ENCODE measurements at places on chromosomes 16 and 17.

DNA sequence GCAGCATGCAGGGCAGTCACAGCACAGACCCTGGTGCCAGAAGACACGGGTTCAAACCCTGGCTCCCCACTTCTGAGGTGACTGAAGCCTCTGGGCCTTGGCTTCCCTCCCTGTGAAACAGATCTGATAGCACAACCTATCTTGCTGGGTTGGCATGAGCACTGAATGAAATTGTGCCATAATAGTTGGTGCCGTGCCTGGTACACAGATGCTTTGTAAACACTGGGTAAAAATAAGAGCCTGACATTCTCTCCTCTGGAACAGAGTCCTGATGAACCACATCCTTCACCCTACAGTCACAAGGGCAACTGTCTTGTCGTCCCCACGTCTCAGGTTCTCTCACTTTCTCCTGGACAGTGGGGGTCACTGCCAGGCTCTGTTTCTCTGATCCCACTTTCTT, 35.7 kb downstream of the NOS2 start:
- DNase-seq: no peak

DNA sequence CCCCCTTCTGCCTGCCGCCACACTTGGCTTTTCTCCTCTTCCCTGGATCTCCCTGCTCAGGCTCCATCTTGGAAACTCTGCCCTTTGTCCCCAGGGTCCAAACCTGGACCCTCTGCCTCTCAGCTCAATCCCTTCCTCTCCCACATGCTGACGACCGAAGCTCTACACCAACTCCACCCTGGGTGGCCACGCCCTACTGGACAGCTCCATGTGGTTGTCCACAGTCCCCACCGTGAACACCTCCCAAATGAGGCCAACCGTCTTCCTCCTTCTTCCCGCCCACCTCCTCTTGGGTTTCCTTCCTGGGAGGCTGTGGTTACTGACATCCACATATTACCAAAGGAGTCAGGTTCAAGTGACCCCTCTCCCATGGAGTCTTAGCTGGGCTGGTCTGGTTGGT, 22.6 kb upstream of the MLKL start:
- no peak for DNase-seq

DNA sequence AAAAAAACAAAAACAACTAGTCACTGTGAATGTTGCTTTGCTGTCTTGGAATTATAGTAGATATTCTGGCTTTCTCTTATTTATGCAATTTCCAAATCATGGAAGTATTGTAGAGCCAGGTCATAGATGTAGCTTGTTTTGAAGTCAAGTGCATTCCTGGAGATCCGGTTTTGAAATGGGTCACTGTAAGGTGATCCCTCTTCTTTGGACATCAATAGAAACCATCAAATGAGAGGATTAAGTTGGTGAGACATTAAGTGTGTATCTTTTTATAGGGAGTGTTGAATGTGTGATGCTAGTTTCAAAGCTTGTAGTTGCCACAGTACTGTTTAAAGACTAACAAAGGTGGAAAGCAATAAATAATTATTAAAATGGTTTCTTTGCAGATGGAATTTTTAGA, 4.5 kb downstream of the PRKAR1A start:
- DNase-seq: no peak

GRCh38 chr16:30395992-30396585, 869 bp downstream of the ZNF48 start:
- no peak for DNase-seq

DNA sequence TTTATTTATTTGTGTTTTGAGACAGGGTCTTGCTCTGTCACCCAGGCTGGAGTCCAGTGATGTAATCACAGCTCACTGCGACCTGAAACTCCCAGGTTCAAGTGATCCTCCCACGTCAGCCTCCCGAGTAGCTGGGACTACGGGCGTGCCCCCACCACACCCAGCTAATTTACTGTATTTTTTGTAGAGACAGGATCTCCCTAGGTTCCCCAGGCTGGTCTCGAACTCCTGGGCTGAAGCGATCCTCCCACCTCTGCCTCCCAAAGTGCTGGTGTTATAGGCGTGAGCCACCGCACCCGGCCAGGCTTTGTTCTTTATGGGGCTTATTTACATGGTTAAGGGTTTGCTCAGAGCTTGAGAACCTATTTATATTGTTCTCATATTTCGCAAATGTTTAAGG, 5.8 kb upstream of the MEIOB start:
- peak; percentile 14 for DNase-seq

DNA sequence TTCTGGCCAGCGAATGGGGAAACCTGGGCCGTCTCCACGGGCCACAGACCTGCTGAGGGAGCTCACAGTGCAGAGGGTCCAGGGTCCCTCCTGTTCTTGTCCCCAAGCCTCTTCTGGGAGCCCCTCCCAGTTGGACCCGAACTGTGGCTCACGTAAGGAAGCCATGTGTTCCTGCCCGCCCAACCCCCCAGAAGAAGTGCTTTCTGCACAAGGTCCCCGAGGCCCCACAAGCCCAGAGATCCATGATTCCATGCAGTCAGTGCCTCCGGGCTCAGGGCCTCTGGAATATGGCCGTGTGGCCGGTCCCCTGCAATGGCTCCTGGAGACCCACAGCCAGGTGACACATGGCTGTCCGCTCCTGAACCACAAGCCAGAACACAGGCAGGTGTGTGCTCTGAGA, 272.4 kb downstream of the C16orf95 start:
- no peak for DNase-seq

DNA sequence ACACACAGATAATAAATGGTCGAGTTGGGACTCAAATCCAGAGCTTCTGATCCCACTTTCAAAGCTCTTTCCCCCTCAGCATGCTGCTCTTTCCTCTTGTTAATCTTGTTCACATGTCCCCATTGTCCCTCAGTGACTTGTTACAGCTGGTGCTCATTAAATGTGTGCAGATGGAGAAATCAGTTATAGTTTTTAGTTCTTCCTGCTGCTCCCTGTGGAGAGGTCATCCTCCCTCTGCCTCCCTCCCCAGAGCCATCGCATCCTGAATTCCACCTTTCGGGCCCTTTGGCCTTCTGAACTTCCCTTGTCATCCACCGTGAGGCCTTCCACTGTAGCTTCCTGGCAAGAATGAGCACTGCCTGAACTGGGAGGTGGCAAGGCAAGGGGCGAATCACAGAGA, 179.6 kb downstream of the WSCD1 start:
- DNase-seq: no peak

- DNase-seq: no peak
Observed at GRCh38 chr17:28346199-28346580, 10.6 kb downstream of the TNFAIP1 start.

- DNase-seq: no peak
Observed at GRCh38 chr17:4744999-4745969, 5.6 kb upstream of the CXCL16 start.

DNA sequence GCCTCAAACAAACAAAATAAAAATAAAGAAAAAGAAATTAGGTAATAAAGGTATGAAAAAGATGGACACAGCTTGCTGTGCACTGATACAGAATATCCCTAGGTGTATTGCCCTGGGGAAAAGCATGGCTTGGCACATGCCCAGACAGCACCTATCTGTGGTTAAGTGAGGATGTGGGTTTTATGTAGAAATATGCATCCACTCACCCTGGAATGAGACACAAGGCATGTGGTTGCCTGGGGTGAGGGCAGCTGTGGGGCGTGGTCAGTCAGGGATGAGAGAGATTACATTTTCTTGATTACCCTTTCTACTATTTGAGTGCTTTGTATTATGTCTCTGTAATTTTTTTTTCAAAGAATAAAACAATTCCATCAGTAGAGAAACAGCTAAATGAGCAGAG, 6.9 kb downstream of the PLLP start:
- DNase-seq: peak; percentile 97

DNA sequence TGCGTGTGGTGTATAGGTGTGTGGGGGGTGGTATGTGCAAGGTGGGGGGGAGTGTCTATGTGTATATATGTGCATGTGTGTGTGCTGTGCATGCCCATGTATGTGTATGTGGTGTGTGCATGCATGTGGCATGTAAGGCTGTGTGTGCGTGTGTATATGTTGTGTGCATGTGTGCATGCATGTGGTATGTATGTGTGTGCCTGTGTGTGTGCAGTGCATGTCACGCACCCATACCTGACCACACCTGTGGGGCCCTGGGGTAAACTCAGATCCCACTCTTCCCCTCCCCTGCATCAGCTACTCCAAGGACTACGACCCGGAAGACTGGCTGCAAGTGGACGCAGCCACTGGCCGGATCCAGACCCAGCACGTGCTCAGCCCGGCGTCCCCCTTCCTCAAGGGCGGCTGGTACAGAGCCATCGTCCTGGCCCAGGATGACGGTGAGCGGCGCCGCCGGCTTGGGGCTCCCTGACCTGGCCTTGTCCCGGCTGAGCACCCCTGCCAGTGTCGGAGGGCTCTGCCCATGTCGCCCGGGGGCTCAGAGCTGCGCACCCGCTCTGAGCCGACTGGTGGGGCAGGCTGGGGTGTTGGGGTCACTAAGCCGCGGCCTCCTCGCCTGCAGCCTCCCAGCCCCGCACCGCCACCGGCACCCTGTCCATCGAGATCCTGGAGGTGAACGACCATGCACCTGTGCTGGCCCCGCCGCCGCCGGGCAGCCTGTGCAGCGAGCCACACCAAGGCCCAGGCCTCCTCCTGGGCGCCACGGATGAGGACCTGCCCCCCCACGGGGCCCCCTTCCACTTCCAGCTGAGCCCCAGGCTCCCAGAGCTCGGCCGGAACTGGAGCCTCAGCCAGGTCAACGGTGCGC, 9.1 kb downstream of the SLC22A31 start:
- DNase-seq: no peak

GRCh38 chr16:64437706-64438324, 684.0 kb downstream of the CDH11 start:
- peak; percentile 57 for DNase-seq

- DNase-seq: peak; percentile 37
Observed at GRCh38 chr17:7613769-7614424, 800 bp downstream of the FXR2 start.

DNA sequence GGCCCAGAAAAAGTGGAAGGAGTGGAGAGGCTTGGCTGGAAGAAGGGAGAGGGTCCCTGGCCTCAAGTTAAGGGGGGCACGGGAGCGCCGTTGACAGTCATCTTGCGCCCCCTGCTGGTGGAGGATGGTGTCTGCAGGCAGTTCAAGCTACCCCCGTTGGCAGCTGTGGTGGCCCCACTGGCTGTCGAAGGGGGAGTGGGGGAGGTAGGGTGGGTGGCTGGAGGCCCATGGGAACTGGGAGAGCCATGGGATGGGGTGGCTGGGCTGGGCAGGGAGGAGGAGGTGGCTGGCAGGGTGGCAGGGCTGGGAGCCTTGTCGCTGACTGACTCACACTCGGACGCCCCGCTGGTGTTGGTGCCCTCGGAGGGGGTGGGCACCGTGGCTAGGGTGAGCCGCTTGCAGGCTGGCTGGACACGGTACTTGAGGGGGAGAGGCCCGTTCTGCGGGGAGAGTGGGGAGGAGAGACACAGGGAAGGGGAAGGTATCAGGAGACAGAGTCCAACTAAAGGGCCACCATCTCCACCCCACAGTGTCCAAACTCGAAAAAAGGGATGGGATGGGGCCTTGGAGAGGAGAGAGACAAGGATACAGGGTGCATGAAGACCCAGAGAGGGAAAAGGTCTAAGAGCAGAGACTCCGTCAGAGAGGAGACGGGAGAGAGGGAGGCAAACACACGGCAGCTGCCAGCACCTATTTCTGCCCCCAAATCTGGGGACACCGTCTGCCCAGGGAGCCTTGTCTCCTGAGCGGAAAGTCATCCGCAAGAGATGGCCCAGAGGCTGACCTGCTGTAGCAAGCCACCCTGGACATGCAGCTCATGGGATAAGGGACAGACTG, 5.2 kb downstream of the CISD3 start:
- DNase-seq: peak; percentile 32

GRCh38 chr16:5604770-5605169, 507.2 kb upstream of the EEF2KMT start:
- no peak for DNase-seq

- DNase-seq: no peak
Observed at GRCh38 chr16:2038382-2039231, 9.0 kb downstream of the NTHL1 start.

GRCh38 chr16:53950677-53951076, 246.7 kb downstream of the FTO start:
- no peak for DNase-seq

- DNase-seq: no peak
Observed at GRCh38 chr17:28433721-28434120, 27.7 kb upstream of the SLC46A1 start.

DNA sequence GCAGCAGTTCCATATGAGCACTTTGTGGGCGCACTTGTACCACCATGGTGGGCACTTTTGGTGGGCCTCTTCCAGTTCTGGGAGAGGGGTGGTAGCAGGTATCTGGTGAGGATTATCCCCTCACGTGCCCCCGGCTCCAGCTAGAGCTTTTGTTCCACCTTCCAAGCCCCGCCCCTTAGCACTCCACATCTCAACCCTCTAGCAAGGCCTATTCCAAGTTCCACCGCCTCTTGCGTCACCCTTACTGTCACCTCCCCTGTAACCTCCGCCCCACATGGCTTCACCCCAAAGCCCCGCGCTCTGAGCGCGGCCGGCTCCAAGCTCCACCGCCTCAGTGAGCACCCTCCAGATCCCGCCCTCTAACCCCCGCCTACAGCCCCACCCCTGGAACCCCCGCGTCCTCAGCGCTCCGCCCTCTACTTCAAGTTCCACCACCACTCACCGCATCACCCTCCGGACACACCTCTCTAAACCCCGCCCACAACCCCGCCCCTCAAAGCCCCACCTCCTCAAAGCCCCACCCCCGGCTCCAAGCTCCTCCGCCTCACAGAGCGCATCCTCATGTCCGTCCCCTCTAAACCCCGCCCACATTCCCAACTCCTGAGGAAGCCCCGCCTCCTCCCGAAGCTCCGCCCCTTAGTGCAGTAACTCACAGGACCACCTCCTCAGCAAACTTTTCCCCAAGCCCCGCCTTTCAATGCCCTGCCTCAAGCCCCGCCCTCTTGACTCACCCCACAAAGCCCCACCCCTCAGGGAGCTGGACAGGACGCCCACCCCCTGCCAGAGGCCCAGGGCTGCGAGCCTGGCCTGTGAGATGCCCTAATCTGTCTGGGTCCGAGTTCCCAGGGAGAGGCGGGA, 11.1 kb downstream of the SCN4A start:
- DNase-seq: peak; percentile 66

- no peak for DNase-seq
Observed at GRCh38 chr17:48592577-48592976, 1.0 kb downstream of the HOXB5 start.

DNA sequence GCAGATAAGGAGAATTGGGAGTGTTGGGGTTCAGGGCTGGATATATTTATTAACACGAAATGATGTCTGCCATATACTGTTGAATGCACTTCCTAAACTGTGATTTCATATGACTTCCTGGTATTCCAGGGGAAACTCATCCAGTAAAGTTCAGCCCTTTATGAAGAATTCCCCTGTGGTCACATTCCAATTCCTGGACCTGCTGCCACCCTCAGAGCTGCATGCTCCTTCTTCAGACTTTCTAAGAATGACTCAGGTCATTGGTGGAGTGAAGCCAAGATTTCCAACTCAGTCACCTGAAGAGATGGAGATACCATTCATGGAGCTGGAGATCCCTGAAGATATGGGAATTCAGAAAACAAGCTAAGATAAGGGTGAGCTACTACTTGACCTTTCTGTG, 114.2 kb upstream of the TMEM97 start:
- DNase-seq: peak; percentile 54

- no peak for DNase-seq
Observed at GRCh38 chr17:77741109-77741508, 217.4 kb upstream of the TNRC6C start.

- DNase-seq: no peak
Observed at GRCh38 chr17:34578016-34578415, 1.4 kb upstream of the TMEM132E start.

GRCh38 chr17:56914581-56915273, 878 bp upstream of the TRIM25 start:
- DNase-seq: no peak

All from epithelial cell of esophagus (primary cell).